Activated gamma-delta T cell treated with Interleukin-2 at 50 U/mL for 16 hours (primary cell): ENCODE measurements at places on chromosomes 4 and X.

GRCh38 chrX:135595543-135595942 is 75.1 kb downstream of the INTS6L start:
- DNase-seq = no peak

DNA sequence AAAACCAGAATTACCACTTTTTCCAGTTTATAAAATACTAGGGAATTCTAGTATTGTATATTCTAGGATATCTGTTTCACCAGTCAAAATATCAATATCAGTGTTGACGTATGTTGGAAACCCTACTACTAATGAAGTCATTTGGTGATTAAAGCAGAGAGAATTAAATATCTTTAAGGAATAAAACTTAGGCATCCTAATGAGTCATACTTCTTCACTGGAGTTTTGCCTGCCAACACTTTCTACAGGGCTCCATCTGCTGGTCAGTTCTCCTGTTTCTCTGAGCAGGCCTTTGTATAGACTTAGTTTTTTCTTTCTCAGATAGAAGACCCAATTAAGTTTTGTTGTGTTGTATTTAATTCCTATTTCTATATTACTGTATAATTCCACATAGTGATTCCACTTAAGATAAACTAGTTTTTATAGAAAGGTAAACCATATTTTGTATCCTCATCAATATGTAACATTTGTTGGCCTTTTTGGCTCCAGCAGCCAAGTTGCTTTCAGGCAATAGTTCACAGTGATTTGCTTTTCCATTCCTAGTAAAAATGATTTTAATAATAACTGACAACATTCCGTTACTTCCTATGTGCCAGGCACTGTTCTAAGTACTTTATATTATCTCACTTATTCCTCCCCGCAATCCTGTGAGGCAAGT is 3.5 kb downstream of the AP1AR start:
- peak; percentile 52 for DNase-seq

GRCh38 chr4:184315675-184316359 is 98.1 kb upstream of the ENPP6 start:
- no peak for DNase-seq

GRCh38 chrX:133653358-133653757 is 238.1 kb upstream of the GPC4 start:
- no peak for DNase-seq

DNA sequence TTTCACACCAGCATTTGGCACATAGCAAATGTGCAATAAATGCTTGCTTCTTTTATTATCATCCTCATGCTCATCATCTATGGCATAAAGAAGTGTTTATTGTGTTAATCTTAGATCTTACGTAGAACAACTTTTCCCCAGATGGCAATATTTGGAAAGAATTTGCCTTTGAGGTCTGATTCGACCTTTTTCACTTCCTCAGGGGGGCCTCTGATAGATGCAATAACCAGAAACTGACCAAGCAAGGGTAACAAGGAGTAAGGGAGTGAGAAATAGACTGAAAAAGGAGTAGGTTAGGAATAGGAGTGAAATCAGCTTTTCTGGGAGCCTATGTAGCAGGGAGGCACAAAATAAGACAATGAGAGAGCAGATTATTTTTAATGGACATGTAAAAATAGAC is 70.2 kb downstream of the RRAGB start:
- no peak for DNase-seq

- no peak for DNase-seq
These were observed 101.9 kb downstream of the CEP135 start for GRCh38 chr4:56050625-56051024.

GRCh38 chr4:36255577-36255976 is 11.3 kb upstream of the ARAP2 start:
- peak; percentile 68 for DNase-seq

DNA sequence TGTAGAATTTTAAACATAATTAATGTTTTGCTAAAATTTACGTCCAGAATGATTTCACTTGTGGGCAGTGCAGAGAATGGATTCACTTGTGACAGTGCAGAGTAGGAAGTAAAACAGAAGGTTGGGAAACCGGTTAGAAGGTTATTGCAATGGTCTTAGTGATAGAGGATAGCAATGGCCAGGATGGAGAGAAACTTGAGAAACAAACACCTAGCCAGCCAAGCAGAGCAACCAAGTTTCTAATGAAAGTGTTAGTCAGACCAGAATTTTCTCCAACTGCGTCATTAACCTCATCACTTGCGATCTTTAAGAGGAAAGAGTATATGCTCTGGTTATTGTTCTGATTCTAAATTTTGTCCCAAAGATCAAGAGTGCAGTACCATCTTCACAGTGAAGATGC is 50.0 kb upstream of the TBC1D9 start:
- DNase-seq = no peak

DNA sequence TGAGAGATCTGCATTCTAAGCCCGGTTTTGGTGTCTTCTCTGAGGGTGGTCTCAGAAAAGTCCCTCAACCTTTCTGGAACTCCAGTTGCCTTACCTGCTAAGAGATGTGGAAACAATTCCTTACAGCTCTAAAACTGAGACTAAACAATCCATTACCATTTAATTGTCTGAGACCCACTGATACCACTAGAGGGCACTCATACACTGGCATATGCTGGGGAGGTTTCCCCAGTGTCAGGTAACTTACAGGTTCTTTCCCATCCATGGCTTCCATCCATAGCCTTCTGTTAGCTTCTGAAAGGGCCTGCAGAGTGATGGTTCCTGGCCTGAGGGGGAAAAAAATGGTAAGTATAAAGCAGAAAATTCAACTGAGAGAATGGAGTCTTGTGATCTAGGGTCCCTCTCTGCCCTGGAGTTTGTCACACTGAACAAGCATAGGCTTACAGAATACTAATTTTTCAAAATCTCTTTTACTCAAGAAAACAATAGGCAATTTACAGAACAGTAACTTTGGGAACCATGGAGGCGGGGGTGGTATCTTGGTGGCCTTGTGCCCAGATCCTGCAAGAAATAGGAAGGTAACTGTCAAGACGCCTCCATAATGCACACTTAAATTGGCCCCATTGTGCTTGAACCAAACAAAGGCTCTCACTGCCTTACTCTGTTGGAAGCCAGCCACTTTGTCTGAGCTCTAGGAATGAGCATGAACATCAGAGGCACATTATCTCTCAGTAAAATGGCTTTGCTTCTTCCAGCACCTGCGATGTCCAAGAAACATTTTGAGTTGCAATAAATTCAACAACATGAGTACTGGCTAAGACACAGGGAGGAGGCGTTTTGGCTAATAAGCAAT is 236.1 kb downstream of the OPHN1 start:
- DNase-seq = peak; percentile 9

DNA sequence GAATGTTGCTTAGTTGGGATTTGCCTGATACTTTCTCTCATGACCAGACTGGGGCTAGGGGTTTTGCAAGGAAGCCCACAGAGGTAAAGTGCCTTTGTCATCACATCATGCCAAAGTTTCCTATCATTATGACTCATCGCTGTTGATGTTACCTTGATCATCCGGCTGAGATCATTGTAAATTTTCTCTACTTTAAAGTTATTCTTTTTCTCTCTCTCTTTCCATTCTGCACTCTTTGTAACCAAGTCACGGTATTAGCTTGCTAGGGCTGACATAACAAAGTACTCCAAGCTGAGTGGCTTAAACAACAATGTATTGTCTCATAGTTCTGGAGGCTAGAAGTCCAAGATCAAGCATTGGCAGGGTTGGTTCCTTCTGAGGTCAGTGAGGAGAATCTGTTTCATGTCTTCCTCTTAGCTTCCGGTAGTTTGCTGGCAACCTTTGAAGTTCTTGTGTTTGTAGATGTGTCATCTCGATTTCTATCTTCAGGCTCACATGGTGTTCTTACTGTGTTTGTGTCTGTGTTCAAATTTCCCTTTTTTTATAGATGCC is 113.0 kb downstream of the DTHD1 start:
- DNase-seq = peak; percentile 33

GRCh38 chrX:358651-359143 is 28.0 kb downstream of the PPP2R3B start:
- no peak for DNase-seq

- no peak for DNase-seq
These were observed 93.0 kb upstream of the ANK2 start for GRCh38 chr4:112956484-112956896.

GRCh38 chrX:10619425-10620046 is 849 bp downstream of the MID1 start:
- no peak for DNase-seq

DNA sequence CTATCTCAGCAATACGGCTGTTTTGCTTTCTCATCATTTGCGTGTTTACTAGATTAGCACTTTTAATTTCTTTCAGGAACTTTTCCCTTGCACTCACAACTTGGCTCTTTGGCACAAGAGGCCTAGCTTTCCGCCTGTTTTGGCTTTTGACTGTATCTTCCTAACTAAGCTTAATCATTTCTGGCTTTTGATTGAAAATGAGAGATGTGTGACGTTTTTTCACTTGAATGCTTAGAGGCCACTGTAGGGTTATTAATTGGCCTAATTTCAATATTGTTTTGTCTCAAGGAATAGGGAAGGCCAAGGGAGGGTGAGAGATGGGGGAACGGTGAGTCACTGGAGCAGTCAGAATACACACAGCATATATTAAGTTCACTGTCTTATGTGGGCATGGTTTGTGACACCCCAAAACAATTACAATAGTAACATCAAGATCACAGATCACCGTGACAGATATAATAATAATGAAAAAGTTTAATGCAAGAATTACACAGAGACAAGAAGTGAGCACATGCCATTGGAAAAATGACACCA is 27.3 kb downstream of the MND1 start:
- no peak for DNase-seq

GRCh38 chr4:91894006-91894405 is 409.8 kb upstream of the GRID2 start:
- no peak for DNase-seq

GRCh38 chrX:7115557-7115956 is 32.0 kb upstream of the STS start:
- no peak for DNase-seq

- DNase-seq = no peak
These were observed 72.0 kb upstream of the GPRIN3 start for GRCh38 chr4:89379511-89380044.

GRCh38 chrX:74925225-74926088 is at the start of gene NEXMIF:
Gene NEXMIF (minus strand): TSS chrX:74925452.
- DNase-seq = no peak

GRCh38 chr4:24890561-24891126 is 22.2 kb downstream of the CCDC149 start:
- DNase-seq = no peak

GRCh38 chr4:130395871-130396270 is 1299.9 kb downstream of the C4orf33 start:
- DNase-seq = no peak

DNA sequence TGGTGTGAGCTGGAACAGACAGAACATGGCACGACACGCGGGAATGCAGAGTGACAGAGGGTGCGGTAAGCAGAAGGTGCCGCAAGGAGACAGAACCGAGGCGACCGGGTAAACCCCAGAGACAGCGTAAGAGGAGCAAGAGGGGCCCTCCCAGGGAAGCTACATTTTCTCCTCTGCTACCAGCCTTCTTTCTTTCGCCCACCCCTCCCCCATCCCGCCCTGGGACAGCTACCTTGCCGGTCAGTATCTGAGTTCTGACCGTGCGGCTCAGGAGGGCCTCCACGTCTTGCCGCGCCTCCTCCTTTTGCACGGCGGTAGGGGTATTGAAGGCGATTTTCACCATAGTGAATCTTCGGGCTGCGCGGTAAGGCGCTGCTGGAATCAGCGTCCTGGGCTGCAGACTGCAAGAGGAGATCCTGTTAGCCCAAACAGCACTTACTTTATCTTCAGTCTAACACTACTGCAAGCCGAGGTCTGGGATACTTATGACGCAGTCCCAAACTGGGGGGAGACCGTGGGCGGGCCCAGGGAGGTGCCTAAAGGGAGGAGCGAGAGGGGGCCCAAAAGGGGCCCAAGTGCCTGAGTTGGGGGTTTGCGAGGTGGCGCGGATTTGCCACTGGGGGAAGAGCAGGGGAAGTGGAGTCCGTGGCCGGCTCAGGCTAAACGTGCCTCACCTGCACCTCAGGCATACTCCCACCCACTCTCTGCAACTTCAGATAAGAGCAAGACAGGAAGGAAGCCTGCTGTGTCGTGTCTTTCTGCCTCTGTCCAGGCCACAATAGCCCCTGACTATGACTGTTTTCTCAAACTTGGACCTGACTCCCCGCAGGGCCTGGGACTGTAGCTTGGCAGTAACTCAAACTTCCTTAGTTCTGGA is at the start of gene ITM2A:
TSS of gene ITM2A (minus strand) at position 462 of the 877 bp plus-strand sequence. CDS start at position 343, 119 bp downstream.
- peak; percentile 51 for DNase-seq

- no peak for DNase-seq
These were observed 52.5 kb upstream of the INTU start for GRCh38 chr4:127580300-127580699.

DNA sequence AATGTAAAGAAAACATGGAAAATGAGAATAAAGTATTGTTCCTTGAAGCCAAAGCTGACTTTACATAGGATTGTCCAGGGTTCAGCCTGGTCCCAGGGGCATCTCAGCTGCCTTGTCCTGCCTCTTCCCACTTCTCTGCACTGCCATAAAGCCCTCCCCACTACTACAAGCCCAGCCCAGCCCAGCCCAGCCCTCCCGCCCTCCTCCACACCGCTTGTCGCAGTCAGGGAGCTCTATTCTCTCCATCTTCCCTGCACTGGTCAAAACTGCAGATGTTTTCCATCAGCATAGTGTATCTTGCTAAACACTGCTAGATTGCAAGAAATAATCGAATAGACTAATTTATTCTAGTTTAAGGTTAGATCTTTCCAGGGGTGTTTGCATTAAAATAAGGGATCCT is 100.3 kb downstream of the TENM3 start:
- no peak for DNase-seq

DNA sequence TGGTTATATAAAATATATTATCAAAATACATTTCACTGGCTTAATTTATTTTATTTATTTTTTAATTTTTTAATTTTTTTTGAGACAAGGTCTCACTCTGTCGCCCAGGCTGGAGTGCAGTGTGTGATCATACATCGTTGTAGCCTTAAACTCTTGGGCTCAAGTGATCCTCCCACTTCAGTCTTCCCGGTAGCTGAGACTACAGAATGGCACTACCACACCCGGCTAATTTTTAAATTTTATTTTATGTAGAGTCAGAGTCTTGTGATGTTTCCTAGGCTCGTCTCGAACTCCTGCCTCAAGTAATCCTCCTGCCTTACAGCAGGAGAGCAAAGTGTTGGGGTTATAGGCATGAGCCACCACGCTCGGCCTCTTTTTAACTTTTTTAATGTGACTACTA is 143.8 kb downstream of the CEP135 start:
- DNase-seq = no peak

GRCh38 chrX:17323397-17323796 is 51.6 kb upstream of the NHS start:
- DNase-seq = no peak

GRCh38 chr4:2927696-2928075 is 35.5 kb downstream of the NOP14 start:
- DNase-seq = no peak

- DNase-seq = no peak
These were observed 344.4 kb downstream of the UNC5C start for GRCh38 chr4:95204267-95204844.

DNA sequence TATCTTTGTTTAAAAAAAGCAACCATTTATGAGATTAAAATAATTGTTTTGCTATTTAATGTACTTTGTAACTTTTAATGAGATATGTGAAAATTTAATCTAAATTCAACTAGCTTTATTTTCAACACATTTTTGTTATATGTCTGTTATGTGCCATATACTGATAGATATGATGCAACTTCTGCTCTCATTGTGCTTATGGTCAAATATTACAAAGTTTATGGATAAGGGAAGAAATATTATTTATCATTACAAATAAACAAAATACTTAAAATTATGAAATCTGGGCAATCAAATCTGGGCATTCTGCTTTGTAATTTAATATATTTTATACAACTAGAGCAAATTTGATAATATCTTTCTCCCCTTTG is 40.0 kb downstream of the PCDH10 start:
- no peak for DNase-seq

- DNase-seq = no peak
These were observed 907.0 kb downstream of the RAPGEF2 start for GRCh38 chr4:160009656-160010493.
